Sigmoid colon (tissue), 7 donors: ENCODE measurements at places on chromosomes 1 and 21. TPM values are rescaled to one million over a fixed set of nuclear protein-coding genes. Genes with fewer than 3 reads are reported as not detected.

The ARHGAP29 gene
- 3.1 TPM for polyA plus RNA-seq

The OR2T11 gene
- not detected for polyA plus RNA-seq

The HTR6 gene
- polyA plus RNA-seq: not detected

The KRTAP19-1 gene
- polyA plus RNA-seq: not detected

The FAM72C gene
- polyA plus RNA-seq: not detected

The S100A12 gene
- polyA plus RNA-seq: 20.8 TPM

The LRRC3 gene
- under 0.01 TPM for polyA plus RNA-seq

- DNase-seq: no peak
Measured at GRCh38 chr1:224338150-224338838, 8.3 kb upstream of the NVL start.

DNA sequence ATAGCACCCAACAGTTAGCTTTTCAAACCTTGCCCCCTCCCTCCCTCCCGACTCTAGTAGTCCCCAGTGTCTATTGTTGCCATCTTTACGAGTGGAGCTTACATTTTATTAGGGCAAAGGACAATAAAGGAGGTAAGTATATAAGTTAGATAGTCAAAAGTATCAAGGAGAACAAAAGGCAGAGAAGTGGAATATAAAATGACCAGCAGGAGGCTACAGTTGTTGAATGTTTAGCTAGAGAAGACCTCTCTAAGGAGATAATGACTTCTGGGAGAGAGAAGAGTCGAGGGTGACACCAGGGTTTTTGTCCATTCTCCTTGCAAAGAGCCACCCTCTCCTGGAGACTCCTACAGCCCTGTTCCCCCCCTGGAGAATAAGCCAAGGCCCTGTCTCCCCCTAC, 48.7 kb downstream of the SYT6 start:
- DNase-seq: peak; percentile 6

DNA sequence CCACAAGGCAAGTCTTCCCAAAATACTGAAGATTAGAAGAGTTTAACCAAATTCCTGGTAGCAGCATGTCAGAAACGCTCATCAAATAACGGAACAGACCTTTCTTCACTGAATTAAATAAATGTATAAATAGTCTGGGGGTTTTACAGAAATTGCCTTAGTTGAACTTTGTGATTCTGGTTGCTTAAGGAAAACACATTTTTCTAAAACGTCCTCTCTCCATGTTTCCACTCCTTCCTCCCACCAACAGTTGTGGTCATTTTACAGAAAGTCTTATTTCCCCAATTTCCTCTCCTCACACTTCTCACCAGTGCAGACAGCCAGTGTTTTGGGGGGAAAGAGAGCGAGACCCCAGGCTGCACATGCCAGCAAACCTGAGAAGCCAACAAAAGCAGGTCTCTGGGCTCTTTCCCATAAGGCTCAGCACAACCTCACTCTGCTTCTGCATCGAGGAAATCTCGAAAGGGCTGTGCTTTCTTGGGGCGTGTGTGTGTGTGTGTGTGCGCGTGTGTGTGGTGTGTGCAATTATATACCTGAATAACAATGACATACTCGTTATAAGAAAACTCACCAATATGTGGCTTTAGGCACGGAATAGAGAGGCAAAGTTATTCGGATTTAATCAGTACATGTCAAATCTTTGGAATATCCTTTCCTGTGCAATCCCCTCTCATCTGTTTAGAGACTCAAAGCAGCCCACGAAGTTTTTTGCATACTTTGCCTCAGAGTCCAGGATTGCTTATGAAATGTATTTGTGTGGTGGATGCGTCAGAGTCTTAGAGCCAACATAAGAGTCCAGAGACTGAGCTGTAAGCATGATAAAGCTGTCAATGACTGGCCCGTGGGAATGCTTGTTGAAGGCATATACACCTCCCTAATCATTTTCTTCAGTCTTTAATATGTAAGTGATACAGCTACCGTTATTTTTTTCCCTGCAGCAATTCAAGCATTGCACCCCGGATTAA, 2.0 kb downstream of the KCNJ15 start:
- no peak for DNase-seq

- peak; percentile 76 for DNase-seq
Measured at GRCh38 chr1:21216835-21217811, 40.4 kb upstream of the EIF4G3 start.

DNA sequence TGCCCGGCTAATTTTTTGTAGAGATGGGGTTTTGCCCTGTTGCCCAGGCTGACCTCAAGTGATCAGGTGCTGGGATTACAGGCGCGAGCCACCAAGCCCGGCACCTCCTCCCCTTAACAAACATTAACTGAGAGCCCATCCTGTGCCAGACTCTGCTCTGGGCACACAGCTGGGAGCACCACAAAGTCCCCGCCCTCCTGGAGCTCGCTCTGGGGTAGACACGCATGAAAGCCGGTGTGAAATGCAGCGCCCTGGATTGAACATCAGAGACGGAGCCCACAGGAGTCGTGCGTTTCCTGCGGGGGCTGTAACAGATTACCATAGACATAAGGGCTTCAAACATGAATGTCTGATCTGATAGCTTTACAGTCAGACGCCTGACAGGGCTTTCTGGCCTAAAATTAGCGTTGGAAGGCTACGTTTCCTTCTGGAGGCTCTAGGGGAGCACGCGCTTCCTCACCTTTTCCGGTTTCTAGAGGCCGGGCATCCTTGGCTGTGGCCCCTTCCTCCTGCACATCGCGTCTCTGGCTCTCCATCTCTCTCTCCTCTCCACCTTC, 14.3 kb downstream of the SLC27A3 start:
- peak; percentile 72 for DNase-seq

- no peak for DNase-seq
Measured at GRCh38 chr1:119593805-119594204, 54.3 kb downstream of the ZNF697 start.

- DNase-seq: no peak
Measured at GRCh38 chr1:204598319-204598969, 82.2 kb downstream of the MDM4 start.

DNA sequence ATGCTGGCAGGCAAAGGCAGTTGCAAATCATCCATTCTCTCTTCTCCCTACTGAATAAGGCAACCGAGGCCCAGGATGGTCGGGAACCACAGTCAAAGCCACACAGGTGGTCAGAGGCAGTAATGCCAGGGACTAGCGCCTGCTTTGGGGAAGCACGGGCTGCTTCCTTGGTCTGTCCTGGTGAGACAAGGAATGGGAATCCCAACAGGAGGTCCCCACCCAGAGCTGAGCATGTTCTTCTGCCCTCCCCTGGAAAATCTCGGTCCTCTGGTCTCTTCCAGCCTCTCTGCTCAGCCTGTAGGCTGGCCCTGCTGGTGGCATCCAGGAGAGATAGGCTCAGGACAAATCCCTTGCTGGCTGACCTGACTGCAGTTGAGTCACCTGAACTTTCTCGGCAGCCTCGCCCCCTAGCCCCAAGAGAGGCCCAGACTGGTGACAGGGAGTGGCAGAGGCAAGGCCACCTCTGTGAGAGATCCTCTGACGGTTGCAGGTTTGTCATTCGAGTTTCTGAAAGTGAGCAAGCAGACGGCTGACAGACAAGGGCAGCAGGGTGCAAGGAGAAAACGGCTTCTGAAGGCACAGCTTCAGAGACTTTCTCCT, 5.8 kb downstream of the OLIG1 start:
- DNase-seq: no peak

DNA sequence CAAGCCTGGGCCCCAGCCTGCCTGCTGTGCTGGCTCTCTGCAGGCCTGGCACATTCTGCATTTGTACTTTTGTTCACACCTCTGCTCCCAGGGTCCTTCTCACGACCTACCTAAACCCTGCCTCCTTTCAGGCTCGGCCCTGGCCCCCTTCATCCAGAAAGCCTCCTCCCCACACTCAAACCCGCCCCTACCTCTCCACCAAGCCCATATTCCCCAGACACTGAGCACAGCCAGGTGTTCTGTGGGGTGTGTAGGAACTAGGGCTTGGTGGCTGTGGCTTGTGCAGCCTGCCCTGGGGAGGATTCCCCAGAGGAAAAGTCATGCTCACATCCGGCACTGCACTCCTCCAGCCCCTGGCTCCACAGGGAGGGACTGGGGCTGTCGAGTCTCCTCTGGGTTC, 8.2 kb upstream of the MIXL1 start:
- no peak for DNase-seq

DNA sequence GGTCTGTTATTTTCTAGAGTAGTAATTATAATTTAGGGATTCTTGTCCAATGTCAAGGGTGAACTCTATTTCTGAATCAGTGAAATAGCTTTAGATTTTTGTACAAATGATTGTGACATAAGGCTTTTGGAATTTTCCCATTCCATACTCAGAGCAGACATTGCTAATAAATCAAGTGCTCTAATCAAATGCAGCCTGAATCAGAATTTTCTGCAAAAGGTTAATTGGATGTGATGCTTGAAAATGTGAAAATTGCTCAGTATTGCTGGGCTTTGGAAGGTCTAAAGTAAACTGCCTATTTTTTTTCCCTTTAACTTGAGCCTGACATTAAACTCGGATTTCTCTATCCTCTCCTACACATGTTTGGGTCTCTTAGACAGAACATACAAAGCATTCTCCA, 23.2 kb downstream of the SGIP1 start:
- no peak for DNase-seq

GRCh38 chr1:185795181-185795580, 61.0 kb downstream of the HMCN1 start:
- DNase-seq: no peak

- DNase-seq: peak; percentile 68
Measured at GRCh38 chr21:41815652-41816582, 49.1 kb upstream of the RIPK4 start.

DNA sequence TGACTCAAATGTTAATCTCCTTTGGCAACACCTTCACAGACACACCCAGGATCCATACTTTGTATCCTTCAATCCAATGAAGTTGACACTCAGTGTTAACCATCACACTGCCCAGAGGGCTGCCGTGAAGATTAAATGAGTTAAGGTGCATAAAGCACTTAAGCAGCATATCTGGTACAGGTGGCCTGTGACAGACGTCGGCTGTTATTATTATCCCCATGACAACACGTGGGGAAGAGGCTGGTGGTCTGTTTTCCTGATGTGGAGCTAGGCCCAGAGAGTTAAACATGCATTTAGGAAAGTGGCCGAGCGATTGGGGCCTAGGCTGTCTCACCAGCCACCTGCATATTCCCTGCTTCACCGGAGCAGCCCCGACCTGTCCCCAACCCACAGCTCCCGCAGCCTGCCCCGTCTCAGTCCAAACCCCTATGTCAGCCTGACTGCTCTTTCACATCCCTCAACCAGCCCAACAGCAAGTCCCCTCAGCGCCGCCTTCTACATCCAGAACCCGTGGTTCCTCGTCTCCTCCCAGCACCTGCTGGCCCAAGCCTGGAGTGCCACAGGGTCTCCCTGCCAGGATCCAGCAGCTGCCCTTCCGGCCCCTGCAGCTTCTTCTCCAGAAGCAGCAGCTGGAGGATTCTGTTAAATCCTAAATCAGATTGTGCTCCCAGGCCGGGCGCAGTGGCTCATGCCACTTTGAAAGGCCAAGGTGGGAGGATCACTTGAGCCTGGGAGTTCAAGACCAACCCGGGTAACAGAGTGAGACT, 77.9 kb downstream of the FBXO2 start:
- DNase-seq: no peak

- DNase-seq: no peak
Measured at GRCh38 chr1:33381977-33382376, 48.9 kb downstream of the PHC2 start.
